Activated CD4-positive, alpha-beta T cell treated with anti-CD3 and anti-CD28 coated beads for 36 hours (primary cell): ENCODE measurements at places on chromosomes 16 and 17. TPM values are rescaled to one million over a fixed set of nuclear protein-coding genes. Genes with fewer than 3 reads are reported as not detected.

DNA sequence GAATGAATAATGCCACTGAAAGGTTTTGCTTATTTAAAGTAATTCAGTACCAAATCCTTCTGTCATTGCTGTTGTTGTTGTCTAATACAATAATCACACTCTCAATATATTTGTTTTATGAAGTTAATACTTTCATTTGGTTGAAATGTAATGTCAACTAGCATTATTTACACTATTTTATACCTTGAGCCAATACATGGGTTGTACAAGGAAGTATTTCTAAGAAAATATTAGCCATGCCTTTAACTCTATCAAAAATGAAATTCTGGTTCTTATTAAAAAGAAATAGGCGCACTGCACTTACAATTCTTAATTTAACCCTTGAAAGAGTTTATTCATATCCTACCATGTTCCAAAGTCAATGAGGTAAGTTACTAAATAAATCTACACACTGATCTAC lies 17.6 kb upstream of the ABCA10 start:
- H3K27ac ChIP-seq: no peak overlapping the region
- H3K4me3 ChIP-seq: no peak overlapping the region
- H3K36me3 ChIP-seq: peaks cover 10% of the 10 kb centered on the region
- DNase-seq: no peak
- no peaks in the 10 kb centered on the region for H3K27me3 ChIP-seq

The ALOX12B gene
- 3.6 TPM for total RNA-seq

GRCh38 chr17:77843896-77844295 lies 114.6 kb upstream of the TNRC6C start:
- peaks cover 5% of the 10 kb centered on the region for H3K27me3 ChIP-seq
- H3K36me3 ChIP-seq: no peaks in the 10 kb centered on the region
- H3K27ac ChIP-seq: peak overlapping the region; percentile 66
- no peak for DNase-seq

The GHDC gene
- total RNA-seq: 11.3 TPM

DNA sequence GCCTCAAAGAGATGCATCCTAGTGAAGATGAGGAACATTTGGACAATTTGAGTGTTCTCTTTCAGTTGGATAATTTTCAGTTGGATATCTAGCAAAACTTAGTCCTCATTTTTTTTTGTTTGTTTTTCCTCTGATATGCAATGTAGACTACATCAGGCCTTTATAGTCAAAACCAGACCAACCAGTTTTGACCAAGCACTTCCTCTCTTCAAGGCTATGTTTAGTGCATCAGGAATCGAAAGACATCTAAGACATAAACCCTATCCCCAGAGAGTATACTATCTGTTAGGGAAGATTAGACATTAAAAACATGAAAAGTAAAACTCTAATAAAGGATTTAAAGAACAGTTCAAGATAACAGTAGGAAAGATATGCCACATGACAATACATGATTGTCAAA lies 256.1 kb downstream of the IRX3 start:
- H3K4me1 ChIP-seq: peaks cover 4% of the 10 kb centered on the region
- H3K4me3 ChIP-seq: no peak overlapping the region
- no peaks in the 10 kb centered on the region for H3K27me3 ChIP-seq
- no peak for DNase-seq
- no peak overlapping the region for H3K27ac ChIP-seq

The PIRT gene
- total RNA-seq: not detected

- peaks cover 15% of the 10 kb centered on the region for H3K27me3 ChIP-seq
- no peak overlapping the region for H3K27ac ChIP-seq
- H3K4me3 ChIP-seq: no peak overlapping the region
- DNase-seq: no peak
- H3K4me1 ChIP-seq: no peaks in the 10 kb centered on the region
Measured at GRCh38 chr16:55271945-55272513, 52.0 kb upstream of the IRX6 start.

The GP1BA gene
- total RNA-seq: not detected

- H3K27me3 ChIP-seq: no peaks in the 10 kb centered on the region
- no peak overlapping the region for H3K4me3 ChIP-seq
- H3K27ac ChIP-seq: no peak overlapping the region
Measured at GRCh38 chr17:71500761-71501555, 619.9 kb upstream of the SOX9 start.

DNA sequence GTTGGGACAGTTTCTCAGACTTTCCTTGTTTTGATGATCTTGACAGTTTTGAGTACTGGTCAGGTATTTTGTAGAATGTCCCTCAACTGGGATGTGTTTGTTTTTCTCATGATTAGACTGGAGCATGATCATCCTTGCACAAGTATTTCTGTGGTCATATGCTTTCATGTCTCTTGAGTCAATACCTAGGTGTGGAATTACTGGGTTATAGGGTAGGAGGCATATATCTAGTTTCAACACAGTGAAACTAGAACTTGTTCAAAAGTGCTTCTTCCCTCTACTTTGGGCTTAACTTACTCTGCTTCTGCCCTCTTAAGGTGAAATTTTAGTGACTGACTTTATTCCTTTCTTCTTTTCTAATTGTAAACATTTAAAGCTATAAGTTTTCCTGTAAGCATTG lies 30.1 kb downstream of the IKZF3 start:
- peaks cover 47% of the 10 kb centered on the region for H3K36me3 ChIP-seq
- DNase-seq: no peak
- H3K4me1 ChIP-seq: peaks cover 21% of the 10 kb centered on the region
- H3K4me3 ChIP-seq: no peak overlapping the region

The FOXC2 gene
- total RNA-seq: not detected

The APPBP2 gene
- total RNA-seq: 28.8 TPM

- H3K27me3 ChIP-seq: no peaks in the 10 kb centered on the region
- no peaks in the 10 kb centered on the region for H3K36me3 ChIP-seq
- no peak overlapping the region for H3K4me3 ChIP-seq
- peaks cover 23% of the 10 kb centered on the region for H3K4me1 ChIP-seq
- H3K27ac ChIP-seq: no peak overlapping the region
Measured at GRCh38 chr17:17769869-17770631, 66.7 kb downstream of the SREBF1 start.

- no peaks in the 10 kb centered on the region for H3K27me3 ChIP-seq
- H3K4me1 ChIP-seq: peaks cover 64% of the 10 kb centered on the region
- H3K4me3 ChIP-seq: no peak overlapping the region
- DNase-seq: peak; percentile 39
Measured at GRCh38 chr17:35185849-35186248, 8.3 kb downstream of the SLC35G3 start.

DNA sequence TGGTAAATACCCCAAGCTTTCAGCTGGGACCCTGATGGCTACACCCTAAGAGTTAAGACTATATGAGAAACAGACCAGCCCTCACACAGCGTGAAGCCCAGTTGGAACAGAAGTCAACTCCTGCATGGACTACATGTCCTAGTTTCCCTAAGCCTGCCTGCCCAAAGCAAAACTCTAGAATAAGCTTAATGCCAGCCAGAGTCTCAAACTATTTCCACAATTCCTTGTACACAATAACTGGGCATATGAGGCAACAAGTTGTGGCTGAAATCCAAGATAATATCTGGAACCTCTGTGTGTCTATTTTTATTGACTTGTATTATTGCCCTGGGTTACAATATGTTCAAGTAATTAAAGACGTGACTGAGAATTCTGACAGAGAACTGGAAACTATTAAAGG lies 19.4 kb downstream of the MYH10 start:
- no peak for DNase-seq
- H3K36me3 ChIP-seq: no peaks in the 10 kb centered on the region

- H3K4me1 ChIP-seq: peaks cover 15% of the 10 kb centered on the region
- no peak for DNase-seq
- peak overlapping the region; percentile 62 for H3K4me3 ChIP-seq
- no peak overlapping the region for H3K27ac ChIP-seq
- H3K36me3 ChIP-seq: no peaks in the 10 kb centered on the region
- peaks cover 71% of the 10 kb centered on the region for H3K27me3 ChIP-seq
Measured at GRCh38 chr17:15261258-15261801, 3.8 kb downstream of the PMP22 start.

- H3K4me1 ChIP-seq: no peaks in the 10 kb centered on the region
- no peak overlapping the region for H3K27ac ChIP-seq
- H3K4me3 ChIP-seq: no peak overlapping the region
- H3K27me3 ChIP-seq: peaks cover 3% of the 10 kb centered on the region
- no peak for DNase-seq
Measured at GRCh38 chr16:73976644-73977043, 320.0 kb upstream of the PSMD7 start.

- H3K27me3 ChIP-seq: peaks cover 29% of the 10 kb centered on the region
- no peaks in the 10 kb centered on the region for H3K36me3 ChIP-seq
- no peak overlapping the region for H3K4me3 ChIP-seq
Measured at GRCh38 chr17:49165143-49165542, 32.6 kb downstream of the B4GALNT2 start.

GRCh38 chr17:43545383-43545632 lies 832 bp downstream of the ETV4 start:
- DNase-seq: peak; percentile 47
- no peaks in the 10 kb centered on the region for H3K36me3 ChIP-seq
- peak overlapping the region; percentile 75 for H3K4me3 ChIP-seq
- H3K27me3 ChIP-seq: peaks cover 45% of the 10 kb centered on the region

GRCh38 chr17:19762515-19762961 lies 14.4 kb upstream of the ALDH3A1 start:
- DNase-seq: peak; percentile 86
- no peaks in the 10 kb centered on the region for H3K27me3 ChIP-seq
- peaks cover 13% of the 10 kb centered on the region for H3K4me1 ChIP-seq
- no peak overlapping the region for H3K4me3 ChIP-seq
- no peak overlapping the region for H3K27ac ChIP-seq

The ZNF624 gene
- 4.4 TPM for total RNA-seq

GRCh38 chr17:6779411-6779810 lies 3.4 kb downstream of the FBXO39 start:
- H3K4me1 ChIP-seq: peaks cover 2% of the 10 kb centered on the region
- H3K27ac ChIP-seq: no peak overlapping the region
- DNase-seq: no peak
- H3K4me3 ChIP-seq: no peak overlapping the region

- H3K27me3 ChIP-seq: no peaks in the 10 kb centered on the region
- peaks cover 38% of the 10 kb centered on the region for H3K4me1 ChIP-seq
- no peaks in the 10 kb centered on the region for H3K36me3 ChIP-seq
Measured at GRCh38 chr16:11312718-11313492, 31.8 kb upstream of the PRM1 start.

DNA sequence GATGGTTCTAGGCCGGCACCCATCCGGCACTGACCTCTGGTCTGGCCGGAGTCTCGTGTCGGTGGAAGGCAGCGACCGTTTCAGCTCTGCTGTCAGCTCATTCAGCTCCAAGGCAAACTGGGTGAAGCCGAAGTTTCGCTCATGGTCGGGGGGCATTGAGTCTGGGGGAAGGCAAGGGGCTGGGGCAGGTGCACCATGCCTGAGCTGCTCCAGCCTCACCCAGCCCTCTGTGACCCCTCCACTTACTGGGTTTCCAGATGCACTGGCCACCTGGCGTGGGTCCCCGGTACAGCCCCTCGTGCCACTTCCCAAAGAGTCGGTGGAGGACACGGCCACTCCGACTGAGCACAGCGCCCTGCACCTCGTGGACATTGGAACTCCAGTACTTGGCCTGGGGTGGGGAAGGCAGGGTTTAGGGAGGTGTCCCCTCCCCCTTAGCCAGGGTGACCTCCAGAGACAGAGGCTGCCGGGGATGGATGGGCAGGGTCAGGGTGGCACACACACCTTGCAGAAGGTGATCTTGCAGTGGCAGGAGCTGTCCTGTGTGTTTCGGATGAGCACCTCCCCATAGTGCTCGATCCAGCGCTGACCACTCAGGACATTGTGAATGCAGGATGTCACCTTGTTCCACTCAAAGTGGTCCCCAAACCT lies 12.6 kb downstream of the OSBPL7 start:
- peaks cover 8% of the 10 kb centered on the region for H3K4me1 ChIP-seq
- H3K27ac ChIP-seq: no peak overlapping the region
- H3K36me3 ChIP-seq: peaks cover 7% of the 10 kb centered on the region
- no peak overlapping the region for H3K4me3 ChIP-seq
- no peaks in the 10 kb centered on the region for H3K27me3 ChIP-seq

GRCh38 chr17:79778504-79779083 lies 646 bp downstream of the CBX2 start:
- peaks cover 62% of the 10 kb centered on the region for H3K27me3 ChIP-seq
- H3K4me1 ChIP-seq: peaks cover 17% of the 10 kb centered on the region
- peak overlapping the region; percentile 76 for H3K27ac ChIP-seq
- peak; percentile 44 for DNase-seq
- H3K36me3 ChIP-seq: no peaks in the 10 kb centered on the region

The FOXO3B gene
- total RNA-seq: 4.4 TPM
